ENCODE measurements at places on chromosomes 3 and 15. TPM values are rescaled to one million over a fixed set of nuclear protein-coding genes. Genes with fewer than 3 reads are reported as not detected.

The PLAAT1 gene
- polyA plus RNA-seq, result 0.12 TPM

The CRYGS gene
- polyA plus RNA-seq, result 2.0 TPM

The TGM5 gene
- 0.01 TPM for polyA plus RNA-seq

The GP9 gene
- 0.18 TPM for polyA plus RNA-seq

The GRM7 gene
- not detected for polyA plus RNA-seq

The GOLGA6A gene
- polyA plus RNA-seq, result not detected

The C3orf20 gene
- 0.01 TPM for polyA plus RNA-seq

The VILL gene
- 266 TPM for polyA plus RNA-seq

The C3orf85 gene
- 94.4 TPM for polyA plus RNA-seq

The CFAP92 gene
- 0.68 TPM for polyA plus RNA-seq

The CGGBP1 gene
- polyA plus RNA-seq, result 35.1 TPM

The RHCG gene
- polyA plus RNA-seq, result 2.2 TPM

The CCR8 gene
- not detected for polyA plus RNA-seq

The PRSS50 gene
- not detected for polyA plus RNA-seq

The WDR48 gene
- 15.9 TPM for polyA plus RNA-seq

The GOLGA8R gene
- polyA plus RNA-seq, result not detected

The FAM174B gene
- polyA plus RNA-seq, result 8.7 TPM

The CYP11A1 gene
- 0.54 TPM for polyA plus RNA-seq

The ERICH6 gene
- polyA plus RNA-seq, result not detected

The RARB gene
- 1.3 TPM for polyA plus RNA-seq

The MBNL1 gene
- polyA plus RNA-seq, result 48.7 TPM

The ISLR gene
- 0.45 TPM for polyA plus RNA-seq

The CYP8B1 gene
- 0.25 TPM for polyA plus RNA-seq

The BUB1B gene
- 9.5 TPM for polyA plus RNA-seq

The KBTBD12 gene
- 3.6 TPM for polyA plus RNA-seq
